ENCODE measurements at places on chromosomes 6 and 20.

- DNase-seq = no peak
These were observed 15.0 kb downstream of the CALHM6 start for GRCh38 chr6:116476002-116476678.

DNA sequence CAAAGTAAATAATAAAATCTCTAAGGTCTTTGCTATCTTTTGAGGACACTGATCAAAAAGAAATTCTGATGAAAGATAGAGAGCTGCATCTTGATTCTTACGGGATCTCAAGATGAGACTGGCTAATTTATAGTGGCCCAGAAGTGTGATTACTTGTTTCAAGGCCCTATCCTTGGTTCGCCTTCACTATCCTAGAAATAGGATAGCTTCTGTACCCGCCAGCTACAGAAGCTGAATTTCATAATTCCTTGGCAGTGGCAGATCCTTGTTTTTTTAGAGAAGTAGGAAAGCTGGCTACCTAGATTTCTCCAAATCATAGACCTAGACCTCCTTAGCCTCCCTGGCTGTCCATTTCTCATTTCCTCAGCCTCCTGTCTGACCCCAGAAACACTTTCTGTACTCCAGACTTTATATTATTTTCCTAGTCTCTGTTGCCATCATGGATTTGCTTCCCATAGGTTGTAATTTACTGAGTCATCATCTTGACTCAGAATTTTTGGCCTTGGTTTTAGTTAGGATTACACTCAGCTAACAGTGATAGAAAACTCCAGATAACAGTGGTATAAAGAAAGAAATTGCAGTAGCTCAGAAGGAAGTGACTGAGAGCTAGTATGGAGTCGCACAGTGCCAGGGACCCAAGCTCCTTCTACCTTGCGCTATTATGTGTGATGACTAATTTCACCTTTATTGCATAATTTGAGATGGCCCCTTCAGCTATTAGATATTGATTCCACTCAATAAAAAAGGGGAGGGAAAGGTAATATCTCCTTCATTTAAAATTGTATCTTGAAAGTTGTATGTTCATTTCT lies 27.7 kb downstream of the PHF3 start:
- DNase-seq = peak; percentile 17

- no peak for DNase-seq
These were observed 137.0 kb upstream of the CCN2 start for GRCh38 chr6:132088150-132088549.

GRCh38 chr6:63352069-63352543 lies 32.3 kb upstream of the LGSN start:
- DNase-seq = no peak

DNA sequence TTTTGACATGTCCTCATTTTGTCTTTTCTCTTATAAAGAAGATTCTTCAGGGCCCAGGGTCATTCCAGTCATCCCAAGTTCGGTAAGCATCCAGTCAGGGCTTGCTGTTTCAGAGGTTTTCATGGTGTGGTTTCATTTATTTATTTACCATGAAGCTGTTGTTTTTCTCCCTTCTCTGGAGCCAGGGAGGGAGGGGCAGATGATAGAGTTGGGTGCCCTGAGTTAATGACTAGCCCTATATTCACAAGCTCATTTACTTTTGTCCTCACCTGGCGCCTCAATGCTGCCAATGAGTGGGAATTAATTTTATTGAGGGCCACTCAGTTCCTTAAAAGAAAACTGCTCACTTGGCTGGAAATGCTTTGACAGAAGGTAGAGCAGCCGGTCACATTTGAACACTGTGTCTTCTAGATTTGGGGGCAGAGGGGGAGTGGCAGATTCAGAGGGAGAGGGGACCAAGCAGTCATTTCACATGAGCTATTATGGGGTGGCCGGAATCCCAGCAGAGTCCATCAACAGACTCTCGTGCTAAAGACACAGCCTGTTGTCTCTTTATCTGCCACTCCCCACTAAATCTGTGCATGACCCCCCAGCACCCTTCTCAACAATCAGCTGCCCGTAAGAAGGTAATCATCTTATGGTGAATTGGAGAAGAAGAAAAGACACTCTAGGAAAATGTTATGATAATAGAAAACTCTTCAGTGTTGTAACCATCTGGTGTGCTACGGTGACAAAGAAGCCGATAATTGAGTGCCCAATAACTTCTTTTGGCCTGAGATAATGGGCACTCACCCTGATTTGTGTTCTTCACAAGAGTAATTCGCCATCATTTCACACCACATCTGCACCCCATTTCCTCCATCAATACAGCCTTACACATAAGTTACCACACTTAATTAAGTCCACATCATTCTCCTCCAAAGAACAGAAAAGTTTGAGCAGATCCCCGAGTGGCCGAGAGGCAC lies 573.5 kb upstream of the JAG1 start:
- no peak for DNase-seq

- no peak for DNase-seq
These were observed 166.1 kb downstream of the TMEM242 start for GRCh38 chr6:157157258-157157657.

DNA sequence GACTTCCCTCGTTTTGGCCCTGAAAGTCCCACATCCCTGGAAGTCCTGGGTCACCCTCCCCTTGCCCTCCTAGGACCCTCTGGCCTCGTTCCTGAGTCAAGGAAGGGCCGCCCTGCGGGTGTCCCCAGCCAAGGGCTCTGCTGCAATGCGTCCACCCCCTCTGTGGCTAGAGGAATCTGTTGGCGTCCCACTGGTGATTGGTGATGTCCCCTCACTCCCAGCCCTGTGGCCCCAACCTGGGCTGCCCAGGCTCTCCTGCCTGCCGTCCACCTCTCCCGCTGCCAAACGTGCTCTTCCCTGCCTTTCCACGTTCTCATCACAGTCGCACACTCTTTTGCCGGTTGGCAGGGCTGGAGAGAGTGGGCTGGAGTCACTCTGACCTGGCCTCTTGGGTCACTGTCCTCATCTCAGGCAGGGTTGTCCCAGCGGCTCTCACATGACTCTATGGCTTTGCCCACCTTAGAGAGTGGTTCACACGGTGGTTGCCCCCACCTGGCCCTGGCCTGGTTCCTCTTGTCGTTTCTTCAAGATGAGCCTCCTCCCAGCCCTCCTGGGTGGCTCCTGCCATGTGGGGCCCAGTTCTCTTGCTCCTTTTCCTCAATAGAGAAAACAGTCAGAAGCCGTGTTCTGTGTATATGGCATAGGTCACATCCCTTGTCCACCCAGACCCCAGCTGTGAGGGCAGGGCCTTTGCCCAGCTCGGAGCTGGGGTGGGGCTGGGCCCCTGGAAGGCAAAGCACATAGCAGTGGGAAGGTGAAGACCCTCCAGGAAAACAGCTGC lies 100.9 kb downstream of the TMEM242 start:
- DNase-seq = no peak

DNA sequence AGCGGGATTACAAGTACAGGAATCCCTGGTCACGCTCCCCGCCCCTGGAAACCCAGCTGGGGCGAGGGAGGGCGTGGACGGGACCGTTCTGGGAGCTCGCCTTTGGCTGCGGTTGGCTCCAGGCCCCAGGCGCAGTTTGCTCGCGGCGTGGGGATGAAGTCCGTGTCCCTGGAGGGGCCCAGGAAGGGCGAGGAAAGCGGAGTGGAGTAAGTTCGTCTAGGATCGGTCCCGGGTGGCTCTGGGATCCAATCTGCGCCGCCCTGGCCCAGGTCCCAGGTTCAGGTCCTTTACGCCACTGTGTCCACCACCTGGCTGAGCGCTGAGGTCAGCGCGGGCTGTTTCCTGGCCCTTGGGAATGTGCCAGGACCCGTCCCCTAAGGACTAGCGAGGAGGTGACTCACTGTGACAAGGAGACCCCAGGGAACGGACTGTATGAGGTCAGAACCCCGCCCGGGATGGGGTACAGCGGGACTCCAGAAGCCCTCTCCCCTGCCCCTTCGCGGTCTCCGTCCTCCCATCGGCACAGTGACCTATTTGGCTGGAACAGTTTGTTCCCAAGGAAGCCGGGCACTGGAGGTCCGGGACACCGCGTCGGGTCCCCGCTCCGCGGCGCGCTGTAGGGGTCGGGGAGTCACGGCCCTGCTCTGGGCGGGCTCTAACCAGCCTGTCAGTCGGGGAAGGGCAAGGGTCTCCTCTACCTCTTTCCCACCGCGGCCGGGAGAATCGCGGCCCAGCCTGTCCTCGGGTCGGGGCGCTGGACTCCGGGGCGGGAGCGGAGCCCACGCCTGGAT lies 724 bp downstream of the CDKN1A start:
- no peak for DNase-seq

DNA sequence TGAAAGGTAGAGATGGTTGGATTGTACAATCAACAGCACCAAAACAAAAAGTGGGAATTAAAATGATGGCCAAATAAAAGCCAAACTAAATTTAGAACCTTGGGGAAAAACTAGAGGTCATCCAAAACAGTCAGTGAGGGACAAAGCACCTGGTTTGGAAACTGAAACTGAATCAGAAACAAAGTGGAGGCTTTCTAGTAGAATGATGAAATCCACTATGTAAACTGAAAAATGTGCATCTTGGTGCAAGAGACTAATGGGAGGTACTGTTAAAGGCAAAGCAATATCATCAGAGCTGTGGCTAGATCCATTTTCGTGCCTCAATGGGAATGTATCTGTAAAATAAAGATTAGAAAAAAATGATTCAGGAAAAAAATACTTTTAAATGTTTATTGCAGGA lies 380.0 kb upstream of the GJE1 start:
- no peak for DNase-seq

Data from AG04449 (cell line).